Hematopoietic multipotent progenitor cell (in vitro differentiated cells): ENCODE measurements at places on chromosomes 6 and 20.

DNA sequence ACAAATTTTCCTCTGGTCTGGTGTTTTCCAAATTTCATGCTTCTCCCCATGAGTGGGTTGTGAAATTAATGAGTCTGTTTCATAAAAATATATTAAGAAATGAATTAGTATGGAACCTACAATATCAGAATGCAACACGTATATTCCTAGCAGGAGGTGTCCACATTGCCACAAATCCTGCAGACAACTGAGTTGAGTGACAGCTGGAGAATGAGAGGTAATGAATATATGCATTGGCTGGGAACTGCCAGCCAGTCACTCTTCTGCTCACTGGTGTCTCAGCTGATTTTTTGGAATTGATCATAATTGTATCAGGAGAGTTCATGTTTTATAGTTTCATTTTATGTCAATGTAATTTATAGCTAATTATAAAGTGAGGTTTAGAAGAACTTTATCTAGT, 6.3 kb upstream of the ARFGEF3 start:
- no peak for DNase-seq

- DNase-seq: no peak
Observed at GRCh38 chr6:156587071-156587470, 190.1 kb upstream of the ARID1B start.

- DNase-seq: no peak
Observed at GRCh38 chr6:163226181-163226835, 188.2 kb upstream of the QKI start.

DNA sequence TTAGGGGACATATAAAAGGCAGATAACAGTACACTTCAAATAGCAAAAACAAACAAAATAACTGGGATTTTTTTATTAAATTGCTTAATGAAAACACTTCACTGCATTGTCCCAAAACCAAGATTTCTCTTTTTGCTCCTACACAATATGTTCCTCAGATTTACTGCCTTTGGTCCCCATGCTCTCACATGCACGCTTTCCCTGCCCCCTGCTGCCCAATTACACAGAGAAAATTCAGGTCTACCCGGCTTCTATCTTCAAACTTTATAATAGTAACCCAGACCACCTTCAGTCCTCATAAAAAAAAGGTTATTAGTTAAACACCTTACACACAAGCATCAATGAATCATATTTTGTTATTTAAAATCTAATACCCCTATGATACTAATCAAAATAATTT, 673.8 kb upstream of the HS3ST5 start:
- DNase-seq: no peak

DNA sequence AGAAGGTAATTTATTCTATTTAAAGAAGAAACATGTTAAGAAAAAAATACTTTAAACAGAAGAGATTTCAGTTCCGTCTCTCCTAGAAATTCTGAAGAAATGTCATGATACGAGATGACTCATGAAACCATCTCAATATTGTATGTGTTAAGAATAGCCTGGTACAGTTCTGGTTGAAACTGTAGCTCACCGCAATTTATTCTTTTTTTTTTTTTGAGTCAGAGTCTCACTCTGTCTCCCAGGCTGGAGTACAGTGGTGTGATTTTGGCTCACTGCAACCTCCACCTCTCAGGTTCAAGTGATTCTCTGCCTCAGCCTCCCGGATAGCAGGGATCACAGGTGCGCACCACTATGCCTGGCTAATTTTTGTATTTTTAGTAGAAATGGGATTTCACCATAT, 103.3 kb downstream of the ARHGAP18 start:
- no peak for DNase-seq

DNA sequence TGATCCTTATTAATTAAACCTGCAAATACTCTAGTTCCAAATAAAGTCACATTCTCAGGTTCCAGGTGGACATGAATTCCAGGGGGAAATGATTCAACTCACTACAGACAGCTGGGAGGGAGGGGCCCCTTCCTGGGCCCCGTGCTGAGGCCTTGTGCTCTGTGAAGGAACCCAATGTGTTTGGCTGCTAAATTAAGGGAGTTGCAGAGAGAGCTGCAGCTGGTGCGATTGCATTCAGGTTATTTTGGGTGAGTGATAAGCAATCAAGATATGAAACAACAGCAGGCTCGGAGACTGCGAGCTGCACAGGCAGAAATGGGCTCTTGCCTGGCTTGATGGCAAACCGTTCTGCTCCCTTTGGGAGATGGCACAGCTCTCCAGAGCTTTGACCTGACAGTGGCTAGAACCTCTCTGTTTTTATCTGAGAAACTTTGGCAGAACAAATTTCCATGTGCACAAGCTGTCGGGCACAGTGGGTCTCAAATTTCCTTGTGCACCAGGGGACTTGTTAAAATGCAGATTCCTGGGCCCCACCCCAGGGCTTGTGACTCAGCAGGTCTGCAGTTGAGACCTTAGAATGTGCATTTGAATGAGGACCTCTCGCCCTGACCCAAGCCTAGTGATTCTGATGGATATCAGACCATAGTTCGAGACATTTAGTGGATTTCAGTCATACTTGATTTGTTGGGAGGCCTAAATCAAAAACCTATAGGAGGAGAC, 9.8 kb downstream of the MAPK13 start:
- no peak for DNase-seq

DNA sequence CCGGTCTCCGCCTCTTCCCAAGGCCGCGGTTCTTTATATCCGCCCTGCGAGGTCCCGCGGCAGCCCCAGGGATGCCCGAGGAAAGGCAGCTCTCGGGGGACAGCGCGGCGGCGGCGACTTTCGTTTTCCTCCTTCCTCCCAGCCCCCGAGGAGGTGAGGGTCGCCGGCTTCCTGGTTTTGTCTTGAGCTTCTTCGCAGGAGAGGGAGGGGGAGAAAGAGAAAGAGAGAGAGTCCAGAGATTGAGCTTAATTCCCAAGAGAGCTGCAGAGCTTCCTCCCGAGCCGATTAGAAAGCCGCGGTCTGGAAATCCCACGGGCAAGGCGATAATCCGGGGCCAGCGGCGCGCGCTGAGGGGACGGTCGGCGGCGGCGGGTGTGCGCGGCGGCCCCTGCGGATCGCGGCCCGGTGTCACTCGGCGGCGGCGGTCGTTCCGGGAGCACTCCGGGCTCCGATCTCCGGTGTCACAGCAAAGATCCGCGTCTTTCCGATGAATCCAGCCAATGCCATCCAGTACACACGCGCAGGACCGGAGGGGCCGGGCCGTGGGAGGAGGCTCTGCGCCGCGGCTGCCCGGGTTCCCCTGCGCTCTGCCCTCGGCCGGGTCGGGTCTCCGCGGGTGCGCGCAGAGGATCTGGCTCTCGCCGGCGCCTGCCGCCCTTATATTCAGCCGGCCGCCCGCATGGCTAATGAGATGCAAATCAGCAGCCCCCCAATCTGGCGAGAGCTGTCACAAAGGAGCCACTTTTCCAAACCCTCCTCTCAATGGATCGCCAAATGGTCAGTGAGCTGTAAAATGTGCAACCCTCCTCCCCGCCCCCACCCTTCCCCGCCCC, at the start of gene DLL1:
Gene DLL1, minus strand, starts transcription at position 783 of the 833 bp plus-strand sequence. CDS start 939 bp downstream, outside the sequence.
- peak; percentile 43 for DNase-seq

DNA sequence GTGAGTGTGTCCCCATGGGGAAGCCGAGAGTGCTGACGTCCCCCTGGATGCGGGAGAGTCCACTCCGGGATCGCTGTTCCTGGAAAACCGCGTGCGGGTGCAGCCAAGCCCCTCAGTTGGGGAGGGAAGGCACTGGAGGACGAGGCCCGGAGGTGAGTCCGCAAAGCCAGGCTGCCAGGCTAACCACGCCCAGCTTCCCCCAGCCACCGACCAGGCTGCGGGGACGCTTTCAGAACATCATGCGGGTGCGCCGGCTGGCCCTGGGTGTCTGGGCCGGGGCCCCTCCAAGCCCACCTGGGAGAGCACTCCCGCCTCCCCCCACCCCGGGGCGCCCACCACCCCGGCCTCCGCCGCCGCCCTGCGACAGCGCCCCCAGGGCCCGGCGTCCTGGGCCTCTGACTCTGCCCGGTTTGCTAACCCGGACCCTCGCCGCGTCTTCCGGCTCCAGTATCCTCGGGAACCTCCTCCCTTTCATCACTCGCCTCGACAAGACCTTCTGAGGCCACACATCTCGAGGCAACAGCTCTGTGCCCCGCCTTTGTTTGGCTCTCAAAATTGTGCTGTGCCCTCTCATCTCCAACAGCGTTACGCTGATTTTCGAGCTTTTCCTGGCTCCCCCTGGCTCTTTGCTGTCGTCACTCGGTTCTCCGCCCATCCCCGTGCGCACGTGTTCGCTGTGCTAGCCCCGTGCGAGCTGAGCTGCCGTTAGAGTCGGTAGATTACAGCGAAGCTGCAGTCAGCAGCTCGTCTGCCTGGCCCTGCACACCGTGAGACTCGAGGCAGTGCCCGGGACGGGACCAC, 47.1 kb upstream of the ENTPD6 start:
- peak; percentile 30 for DNase-seq

DNA sequence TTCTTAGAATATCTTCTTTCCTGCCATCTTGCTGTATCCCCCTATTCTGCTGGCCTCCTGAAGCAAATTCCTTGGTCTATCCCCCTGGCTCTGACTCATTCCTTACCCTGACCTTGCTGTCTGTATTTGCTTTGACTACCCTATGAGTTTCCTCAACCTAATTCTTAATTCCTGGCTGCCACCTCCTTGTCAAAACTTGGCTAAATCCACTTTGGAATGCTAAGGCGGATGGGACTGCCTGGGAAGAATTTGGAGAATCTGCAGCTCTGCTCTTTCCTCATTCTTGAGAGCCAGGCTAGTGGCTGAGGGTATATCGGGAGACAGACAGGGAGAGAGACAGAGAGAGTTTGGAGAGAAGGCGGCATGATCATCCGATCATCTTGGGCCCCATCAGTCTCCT, 24.4 kb downstream of the CAP2 start:
- no peak for DNase-seq

GRCh38 chr6:130981409-130981808, 81.6 kb downstream of the EPB41L2 start:
- DNase-seq: no peak

GRCh38 chr20:6178537-6178936, 55.7 kb upstream of the FERMT1 start:
- DNase-seq: peak; percentile 3

DNA sequence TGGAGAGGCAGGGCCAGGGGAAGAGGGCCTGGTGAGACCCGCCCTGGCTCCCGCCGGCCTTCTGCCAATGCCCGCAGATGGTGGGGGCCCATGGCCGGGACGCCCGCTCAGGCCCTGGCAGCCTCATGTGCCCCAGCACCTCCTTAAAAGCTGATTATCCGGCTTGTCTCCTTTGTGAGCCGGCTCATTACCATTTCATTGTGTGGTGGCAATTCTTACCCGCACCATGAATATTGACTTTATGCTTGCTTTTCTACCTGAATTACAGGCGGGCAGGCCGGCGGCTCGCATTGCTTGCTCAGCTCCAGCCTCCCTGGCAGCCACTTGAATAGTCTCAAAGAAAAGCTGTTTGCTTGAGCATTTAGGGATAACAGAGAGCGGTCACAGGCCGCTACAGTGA, 120.0 kb upstream of the JAG1 start:
- no peak for DNase-seq

DNA sequence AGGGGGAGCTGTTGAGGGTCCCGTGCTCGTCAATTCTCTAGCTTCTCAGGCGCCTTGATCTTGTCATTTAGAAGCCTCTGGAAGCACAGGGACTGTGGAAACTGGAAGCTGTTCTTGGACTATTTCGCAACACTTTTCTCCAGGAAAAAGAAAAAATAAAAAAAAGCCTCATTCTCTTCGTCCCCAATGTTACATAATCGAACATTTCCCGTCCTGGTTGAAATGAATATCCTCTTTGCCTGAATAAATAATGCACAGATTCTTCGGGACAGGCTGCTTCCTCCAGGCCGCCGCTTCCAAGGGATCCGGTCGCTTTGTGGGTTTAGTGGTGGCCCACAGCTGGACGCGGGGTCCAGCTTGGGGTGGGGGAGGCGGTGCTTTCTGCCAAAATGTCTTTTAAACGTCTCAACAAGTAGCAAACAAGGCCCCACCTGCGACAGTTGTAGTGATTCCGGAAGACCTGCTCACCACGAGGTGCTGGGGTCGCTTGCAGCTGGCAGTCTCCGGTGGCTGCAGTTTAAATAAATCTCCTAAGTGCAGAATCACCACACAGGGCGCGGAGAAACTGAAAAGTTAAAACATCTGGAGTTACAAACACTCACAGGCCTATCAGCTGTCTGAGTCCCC, 125.9 kb upstream of the ESR1 start:
- DNase-seq: no peak
